ENCODE measurements at places on chromosomes 13 and 19. TPM values are rescaled to one million over a fixed set of nuclear protein-coding genes. Genes with fewer than 3 reads are reported as not detected.
A peak's percentile ranks its signal among the peaks of the same experiment; 100 is the strongest.

- no peak overlapping the region for H3K27ac ChIP-seq
- no peaks in the 10 kb centered on the region for H3K4me1 ChIP-seq
- H3K27me3 ChIP-seq, result no peaks in the 10 kb centered on the region
- no peak for DNase-seq
- H3K4me3 ChIP-seq, result no peak overlapping the region
- no peaks in the 10 kb centered on the region for H3K36me3 ChIP-seq
Observed at GRCh38 chr13:76696370-76696769, 189.8 kb downstream of the KCTD12 start.

DNA sequence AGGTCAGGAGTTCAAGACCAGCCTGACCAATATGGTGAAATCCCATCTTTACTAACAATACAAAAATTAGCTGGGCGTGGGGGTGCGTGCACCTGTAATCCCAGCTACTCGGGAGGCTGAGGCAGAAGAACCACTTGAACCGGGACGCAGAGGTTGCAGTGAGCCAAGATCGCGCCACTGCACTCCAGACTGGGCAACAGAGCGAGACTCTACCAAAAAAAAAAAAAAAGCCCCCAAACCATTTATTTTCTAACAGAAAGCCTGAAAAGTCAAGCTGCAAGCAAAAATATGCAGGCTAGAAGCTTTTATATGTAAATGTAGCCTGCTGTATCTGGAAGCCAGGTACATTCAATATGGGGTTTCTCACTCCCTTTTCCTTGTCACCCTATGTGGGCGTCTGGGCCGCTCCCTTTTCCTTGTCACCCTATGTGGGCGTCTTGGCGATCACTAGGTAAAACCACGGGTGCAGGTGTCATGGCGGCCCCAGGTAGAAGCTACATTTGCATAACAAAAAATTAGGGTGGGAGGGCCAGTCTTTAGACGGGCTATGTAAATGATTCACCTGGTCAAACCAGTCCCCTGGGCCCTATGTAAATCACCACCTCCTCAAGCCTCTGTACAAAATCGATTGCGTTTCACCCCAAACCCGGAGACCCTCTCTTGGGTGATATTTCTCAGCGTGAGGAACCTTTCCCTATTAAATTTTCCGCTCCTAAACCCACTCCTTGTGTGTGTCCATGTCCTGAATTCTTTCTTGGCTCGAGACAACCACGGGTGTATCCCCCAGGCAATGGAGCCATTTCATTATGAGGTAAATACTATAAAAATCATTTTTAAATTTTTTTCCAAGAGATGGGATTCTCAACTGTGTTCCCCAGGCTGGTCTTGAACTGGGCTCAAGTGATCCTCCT, 2.1 kb downstream of the TRIM13 start:
- H3K36me3 ChIP-seq, result peaks cover 9% of the 10 kb centered on the region
- no peak for DNase-seq
- H3K27me3 ChIP-seq, result no peaks in the 10 kb centered on the region
- H3K4me1 ChIP-seq, result peaks cover 24% of the 10 kb centered on the region

- no peaks in the 10 kb centered on the region for H3K4me1 ChIP-seq
- no peaks in the 10 kb centered on the region for H3K36me3 ChIP-seq
- H3K27ac ChIP-seq, result no peak overlapping the region
- no peaks in the 10 kb centered on the region for H3K27me3 ChIP-seq
- no peak overlapping the region for H3K4me3 ChIP-seq
Observed at GRCh38 chr19:49196527-49197240, 39.1 kb downstream of the TRPM4 start.

NLRP11 gene
- not detected for total RNA-seq

C19orf85 gene
- total RNA-seq, result not detected

GRCh38 chr13:95301183-95301967, at the start of gene ABCC4:
ABCC4 (minus strand) TSS chr13:95301451; CDS start chr13:95301314, 137 bp downstream.
- peak; percentile 17 for DNase-seq
- H3K4me3 ChIP-seq, result peak within 1 kb of the TSS; percentile 36
- H3K27me3 ChIP-seq, result no peaks in the 10 kb centered on the region
- H3K36me3 ChIP-seq, result no peaks in the 10 kb centered on the region

ZNF383 gene
- 14.3 TPM for total RNA-seq

FAM98C gene
- total RNA-seq, result 69.0 TPM

DNA sequence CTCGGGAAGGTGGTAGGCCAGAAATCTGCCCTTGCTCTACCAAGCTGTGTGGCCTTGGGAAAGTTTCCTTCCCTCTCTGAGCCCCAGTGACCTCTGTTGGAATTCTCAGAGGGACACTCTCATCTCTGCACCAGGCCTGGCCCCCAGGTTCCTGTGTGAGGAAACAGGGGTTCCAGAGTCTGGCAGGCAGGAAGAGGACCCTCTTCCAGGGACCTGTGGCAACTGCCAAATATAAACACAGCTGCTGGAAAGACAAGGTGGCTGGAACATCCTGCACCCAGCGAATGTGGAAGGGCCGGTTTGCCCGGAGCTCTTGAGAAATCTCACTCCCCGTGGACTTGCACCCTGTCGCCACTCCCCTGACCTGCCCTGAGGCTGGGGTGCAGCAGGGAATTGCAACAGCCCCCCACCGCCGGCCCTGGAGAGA, 52.8 kb downstream of the GADD45B start:
- no peak for DNase-seq
- no peaks in the 10 kb centered on the region for H3K27me3 ChIP-seq
- H3K4me1 ChIP-seq, result peaks cover 8% of the 10 kb centered on the region
- no peak overlapping the region for H3K4me3 ChIP-seq

Measured in tibial nerve (tissue), 4 donors.